Aorta (tissue), 5 donors: ENCODE measurements at places on chromosomes 16 and 17.
A peak's percentile ranks its signal among the peaks of the same experiment; 100 is the strongest.

- DNase-seq = no peak
These were observed 948.7 kb downstream of the KCNJ2 start for GRCh38 chr17:71118039-71118438.

DNA sequence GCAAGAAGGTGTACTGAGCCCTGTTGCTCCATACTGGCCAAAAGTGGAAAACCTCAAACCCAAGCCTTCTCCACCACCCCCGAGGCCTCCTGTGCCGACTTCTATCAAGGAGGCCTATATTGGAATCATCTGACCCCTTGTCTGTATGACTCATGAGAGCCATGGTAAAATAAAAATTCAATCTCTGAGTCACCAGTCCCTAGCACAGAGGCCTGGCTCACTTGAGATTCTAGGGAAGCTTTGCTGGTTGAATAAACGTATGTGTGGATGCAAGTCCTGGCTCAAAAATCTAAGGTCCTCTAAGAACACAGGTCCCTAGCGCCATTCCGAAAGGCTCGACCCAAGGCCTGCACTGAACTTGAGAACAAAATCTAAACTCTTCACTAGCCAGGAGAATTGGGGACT lies 15.0 kb downstream of the NSMCE1 start:
- DNase-seq = no peak

- DNase-seq = no peak
These were observed 11.4 kb downstream of the SF3B3 start for GRCh38 chr16:70534971-70535370.

GRCh38 chr17:80613732-80614071 lies 69.1 kb downstream of the RPTOR start:
- no peak for DNase-seq

- DNase-seq = no peak
These were observed 11.3 kb downstream of the ELOB start for GRCh38 chr16:2765462-2766404.

GRCh38 chr17:67007266-67007665 lies 37.1 kb upstream of the CACNG1 start:
- no peak for DNase-seq

- DNase-seq = no peak
These were observed 394.5 kb downstream of the GRIN2A start for GRCh38 chr16:9787717-9788116.

GRCh38 chr16:2278956-2279800 lies 11.3 kb upstream of the RNPS1 start:
- DNase-seq = no peak

DNA sequence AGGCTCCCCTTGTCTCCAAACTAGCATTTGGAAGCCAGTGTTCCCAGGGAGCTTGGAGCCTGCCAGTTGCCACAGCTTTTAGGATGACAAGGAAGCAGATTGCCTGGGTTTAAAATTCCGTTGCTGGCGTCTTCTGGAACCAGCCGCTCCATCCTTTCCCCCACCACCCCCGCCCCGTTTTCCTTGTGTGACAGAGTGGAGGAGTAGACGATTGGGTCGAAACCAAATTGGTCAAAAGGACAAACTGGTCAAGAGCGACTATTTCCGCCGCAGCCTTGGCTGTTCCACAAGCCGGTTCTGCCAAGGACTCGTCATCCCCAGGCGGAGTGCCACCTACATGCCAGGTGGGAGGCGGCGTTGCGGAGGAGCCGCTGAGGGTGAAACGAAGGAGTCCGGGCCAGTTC lies 91.1 kb downstream of the RPA1 start:
- no peak for DNase-seq

GRCh38 chr16:83762141-83762991 lies 45.4 kb upstream of the HSBP1 start:
- no peak for DNase-seq

DNA sequence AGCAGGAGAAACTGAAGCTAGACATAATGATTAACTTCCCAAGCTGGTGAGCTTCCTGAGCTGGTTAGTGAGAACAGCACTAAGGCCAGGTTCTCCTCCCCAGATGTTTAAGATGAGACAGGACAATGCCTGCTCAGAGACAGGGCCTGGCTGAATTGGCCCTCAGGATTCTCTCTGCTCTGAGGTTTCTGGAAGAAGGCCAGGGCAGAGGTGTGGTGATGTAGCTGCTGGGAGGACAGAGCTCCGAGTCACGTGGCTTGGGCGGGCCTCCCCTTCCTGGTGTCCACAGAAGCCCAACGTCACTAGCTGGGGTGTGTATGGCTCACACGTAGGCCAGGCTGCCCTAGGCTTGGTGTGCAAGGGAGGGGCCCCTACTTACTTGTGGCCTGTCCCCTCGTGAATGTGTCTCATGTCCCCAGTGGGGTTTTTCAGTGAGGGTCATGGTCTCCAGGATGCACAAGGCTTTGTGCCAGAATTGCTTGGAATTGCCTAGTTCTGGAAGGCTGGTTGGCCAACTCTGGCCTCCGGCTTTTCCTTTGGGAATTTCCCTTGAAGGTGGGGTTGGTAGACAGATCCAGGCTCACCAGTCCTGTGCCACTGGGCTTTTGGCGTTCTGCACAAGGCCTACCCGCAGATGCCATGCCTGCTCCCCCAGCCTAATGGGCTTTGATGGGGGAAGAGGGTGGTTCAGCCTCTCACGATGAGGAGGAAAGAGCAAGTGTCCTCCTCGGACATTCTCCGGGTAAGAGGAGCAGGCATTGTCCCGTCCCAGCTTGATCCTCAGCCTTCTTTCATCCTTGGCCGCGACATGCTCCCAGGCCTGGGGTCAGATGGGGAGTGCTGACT lies 3.4 kb downstream of the NOD2 start:
- peak; percentile 92 for DNase-seq

GRCh38 chr16:73601911-73602310 lies 554.0 kb upstream of the ZFHX3 start:
- no peak for DNase-seq

DNA sequence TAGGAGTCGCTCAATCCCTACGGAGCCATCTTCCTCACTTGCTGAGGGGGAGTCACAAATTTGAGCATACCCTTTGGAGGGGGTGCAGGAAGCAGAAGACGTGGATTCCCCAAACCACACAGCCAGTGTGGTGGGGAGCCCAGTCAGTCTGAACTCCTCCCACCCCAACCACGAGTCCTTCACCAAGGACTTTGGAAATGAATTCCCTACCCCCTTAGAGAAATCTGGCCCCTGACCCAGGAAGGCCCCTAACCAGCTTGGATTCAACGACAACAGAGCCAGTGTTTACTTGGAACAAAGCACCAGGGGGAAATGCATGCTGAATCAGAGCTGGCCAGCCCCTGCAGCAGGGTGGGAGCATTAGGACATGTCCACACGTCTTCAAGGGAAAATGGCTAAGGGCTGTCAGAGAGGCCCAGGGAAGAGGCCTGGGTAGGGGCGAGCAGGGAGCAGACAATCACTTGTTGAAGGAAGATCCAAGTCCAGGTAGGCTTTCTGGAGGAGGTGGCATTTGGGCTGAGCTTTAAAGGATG lies 5.5 kb upstream of the TMEM92 start:
- DNase-seq = peak; percentile 25

- DNase-seq = no peak
These were observed 1.9 kb downstream of the NAGLU start for GRCh38 chr17:42537826-42538451.

GRCh38 chr17:8451933-8452614 lies 16.4 kb downstream of the NDEL1 start:
- no peak for DNase-seq

- no peak for DNase-seq
These were observed 43.3 kb downstream of the LGALS9 start for GRCh38 chr17:27674335-27674734.

DNA sequence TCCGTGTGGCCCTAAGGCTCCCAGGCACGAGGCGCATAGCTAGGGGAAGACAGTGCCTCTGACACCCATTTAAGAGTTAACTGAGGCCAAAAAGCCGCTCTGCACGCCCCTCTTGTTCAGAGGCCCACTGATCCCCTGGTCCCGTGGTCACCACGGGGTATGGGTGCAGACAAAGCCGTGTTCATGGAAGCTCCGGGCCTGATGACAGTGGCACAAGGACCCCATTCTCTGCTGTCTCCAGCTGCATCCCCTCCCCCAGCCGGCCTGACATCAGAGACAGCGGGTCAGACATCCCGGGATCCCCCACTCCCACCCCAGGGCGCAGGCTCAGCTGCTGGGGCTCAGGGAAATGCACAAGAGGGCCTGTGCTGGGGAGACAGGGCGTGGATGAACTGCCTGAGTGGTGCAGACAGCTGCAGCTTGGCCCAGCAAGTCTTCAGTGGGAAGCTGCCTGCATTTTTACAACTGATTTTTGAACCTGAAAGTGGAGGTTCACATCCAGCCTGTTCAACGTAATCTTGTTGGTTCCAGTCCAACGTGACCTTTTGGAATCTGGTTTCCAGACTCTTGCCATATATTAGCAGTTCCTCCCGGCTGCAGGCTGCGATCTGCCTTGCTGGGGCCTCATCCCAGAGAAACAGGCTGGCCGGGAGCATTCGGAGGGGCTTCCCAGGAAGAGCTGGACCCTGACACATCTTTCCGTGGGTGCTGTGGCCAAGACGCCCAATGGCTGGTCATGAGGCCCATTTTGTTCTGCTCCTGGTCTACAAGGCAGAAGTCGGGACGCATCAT lies 9.7 kb upstream of the BAHCC1 start:
- peak; percentile 44 for DNase-seq

DNA sequence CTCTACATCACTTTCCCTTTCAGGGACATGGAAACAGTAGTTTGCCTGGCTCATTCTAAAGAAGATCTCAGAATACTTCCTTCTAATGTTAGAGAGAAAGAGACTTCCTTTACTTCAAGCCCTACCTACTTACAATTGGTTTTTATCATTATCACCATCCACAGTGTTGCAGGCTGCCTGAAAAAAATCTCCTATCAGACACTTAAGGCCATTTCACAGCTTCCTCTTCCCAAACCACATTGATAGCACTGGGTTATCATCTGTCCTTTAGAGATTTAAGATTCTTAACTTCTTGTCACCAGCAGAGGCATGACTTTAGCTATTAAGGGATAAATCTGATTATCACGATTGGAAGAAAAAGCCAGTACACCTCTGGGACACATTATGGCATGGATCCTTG lies 178.5 kb upstream of the TBX2 start:
- no peak for DNase-seq

DNA sequence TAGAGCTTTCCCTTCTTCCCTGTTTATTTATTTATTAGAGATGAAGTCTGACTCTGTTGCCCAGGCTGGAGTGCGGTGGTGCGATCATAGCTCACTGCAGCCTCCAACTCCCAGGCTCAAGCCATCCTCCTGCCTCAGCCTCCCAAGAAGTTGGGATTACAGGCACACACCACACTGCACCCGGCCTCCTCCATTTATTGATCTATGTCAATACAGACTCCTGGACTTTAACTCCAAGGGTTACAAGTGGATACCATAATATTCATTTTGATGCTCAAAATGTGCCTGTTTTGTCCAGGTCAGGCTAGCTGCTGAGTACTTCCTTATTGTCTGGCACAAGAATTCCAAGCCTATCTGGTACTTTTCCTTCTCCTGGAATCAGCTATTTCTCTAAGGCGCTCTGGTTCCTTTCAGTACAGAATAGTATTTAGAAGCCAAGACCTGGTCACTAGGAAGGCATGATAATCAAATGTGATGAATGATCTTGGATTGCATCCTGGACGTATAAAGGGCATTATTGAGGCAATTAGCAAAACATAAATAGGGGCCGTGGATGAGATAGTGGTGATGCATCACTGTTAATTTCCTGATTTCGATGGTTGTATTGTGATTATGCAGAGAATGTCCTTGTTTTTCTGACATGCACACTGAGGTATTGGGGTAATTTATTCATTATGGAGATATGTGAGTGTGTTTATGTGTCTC lies 21.7 kb downstream of the IL4R start:
- no peak for DNase-seq

- DNase-seq = no peak
These were observed 669.3 kb downstream of the WWOX start for GRCh38 chr16:78768718-78769117.
